Esophagus muscularis mucosa (tissue), 4 donors: ENCODE measurements at places on chromosomes 2 and 18.

DNA sequence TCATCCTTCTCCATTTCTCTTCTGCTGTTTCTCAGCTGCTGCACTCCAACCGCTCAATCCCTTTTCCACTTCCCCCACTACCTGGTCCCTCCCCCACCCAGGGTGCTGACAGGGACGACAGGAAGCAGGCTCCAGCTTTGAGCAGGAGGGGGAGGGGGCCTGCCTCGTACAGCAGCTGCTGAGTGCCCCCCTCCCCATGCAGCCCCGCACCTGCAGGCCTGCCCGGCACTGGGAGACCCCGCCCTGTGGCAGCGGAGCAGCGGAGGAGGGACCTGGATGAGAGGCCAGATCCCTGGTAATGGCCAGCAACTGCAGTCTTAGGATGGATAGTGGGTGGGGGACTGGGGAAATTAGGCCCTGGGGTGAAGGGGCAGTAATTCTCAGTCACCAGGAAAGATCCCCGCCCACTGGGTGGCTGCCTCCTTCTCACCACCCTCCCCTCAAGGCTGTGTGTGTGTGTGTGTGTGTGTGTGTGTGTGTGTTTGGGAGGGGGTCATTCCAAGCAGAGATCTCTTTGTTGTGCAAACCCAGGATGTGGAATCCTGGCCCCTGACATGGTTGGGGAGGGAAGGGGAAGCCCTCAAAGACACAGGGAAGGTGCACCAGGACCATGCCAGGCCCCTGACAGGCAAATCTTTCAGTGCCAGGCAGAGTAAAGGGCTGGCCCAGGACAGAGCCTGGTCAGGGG lies 6.8 kb upstream of the CRYBA2 start:
- no peak for DNase-seq

DNA sequence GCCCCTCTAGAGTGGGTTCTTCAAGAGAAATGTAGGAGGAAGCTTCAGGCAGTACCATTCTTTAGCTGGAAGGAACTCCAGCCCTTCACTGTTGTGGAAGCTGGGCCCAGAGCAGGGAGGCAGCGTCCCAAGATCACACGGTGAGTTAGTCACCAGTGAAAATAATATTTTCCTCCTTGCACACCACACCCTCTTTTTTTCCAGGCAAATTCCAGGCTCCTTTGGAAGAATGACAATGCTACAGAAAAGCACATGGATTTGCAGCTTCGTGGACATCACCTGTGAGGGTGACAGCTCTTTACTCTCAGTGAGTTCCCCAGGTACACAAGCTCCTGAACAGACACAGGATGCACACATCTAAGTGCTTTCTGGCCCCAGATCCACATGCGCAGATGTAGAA lies 157.1 kb downstream of the COL6A3 start:
- no peak for DNase-seq

- DNase-seq: no peak
These were observed 55.2 kb downstream of the CCDC88A start for GRCh38 chr2:55364189-55365055.

DNA sequence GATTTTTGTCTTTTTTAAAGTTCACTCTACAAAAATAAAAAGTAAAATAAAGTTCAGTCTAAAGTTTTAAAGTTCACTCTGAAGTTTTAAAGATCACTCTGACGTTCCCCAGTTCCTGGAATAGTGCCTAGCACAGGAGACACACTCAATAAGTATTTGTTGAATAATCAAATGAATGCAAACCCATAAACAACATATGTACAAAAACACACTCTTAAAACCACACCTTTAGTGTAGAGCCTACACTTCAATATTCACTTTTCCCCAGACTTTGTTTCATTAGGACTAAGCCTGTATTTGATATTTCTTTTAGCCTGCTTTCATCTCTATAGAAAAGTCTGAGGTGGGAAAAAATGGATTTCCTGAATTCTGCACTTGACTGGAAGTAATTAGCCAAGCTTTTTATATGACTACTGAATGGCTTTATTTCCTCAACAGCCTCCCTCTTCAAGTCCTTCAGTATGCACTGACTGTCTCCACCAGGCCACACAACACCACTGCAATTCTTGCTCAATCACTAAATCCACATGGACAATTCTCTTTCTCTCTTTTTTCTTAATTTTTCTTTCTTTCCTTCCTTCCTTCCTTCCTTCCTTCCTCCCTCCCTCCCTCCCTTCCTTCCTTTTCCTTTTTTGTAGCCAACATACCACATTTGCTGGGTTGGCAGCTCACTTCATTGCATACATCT lies 104.6 kb downstream of the SS18 start:
- no peak for DNase-seq

- peak; percentile 87 for DNase-seq
These were observed 301.6 kb downstream of the SLC8A1 start for GRCh38 chr2:40150266-40150665.

- DNase-seq: no peak
These were observed 369.2 kb downstream of the GALNT13 start for GRCh38 chr2:154240921-154241379.

DNA sequence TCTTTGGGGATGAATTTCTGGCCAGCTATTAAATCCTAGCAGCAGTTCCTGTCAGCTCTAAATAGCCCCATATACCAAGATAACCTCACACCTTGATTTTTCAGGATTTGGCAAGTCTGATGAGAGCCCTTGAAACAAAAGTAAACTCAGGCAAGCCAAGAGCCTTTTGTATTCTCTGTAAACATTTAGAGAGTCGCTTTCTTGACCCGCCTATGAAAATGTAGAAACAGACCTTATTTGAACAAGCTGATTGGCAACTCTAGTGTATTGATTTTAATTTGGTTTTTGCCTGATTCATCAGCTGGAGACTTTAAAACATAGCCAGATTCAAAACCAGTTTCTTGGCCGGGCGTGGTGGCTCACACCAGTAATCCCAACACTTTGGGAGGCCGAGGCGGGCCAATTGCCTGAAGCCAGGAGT lies 43.4 kb downstream of the CABLES1 start:
- no peak for DNase-seq

- no peak for DNase-seq
These were observed at the start of gene VSNL1 for GRCh38 chr2:17540093-17540812. Gene VSNL1, plus strand, starts transcription at chr2:17540696. Its CDS starts 51,379 bp downstream, at chr2:17592075.

GRCh38 chr2:28276807-28277206 lies 115.9 kb upstream of the FOSL2 start:
- no peak for DNase-seq

DNA sequence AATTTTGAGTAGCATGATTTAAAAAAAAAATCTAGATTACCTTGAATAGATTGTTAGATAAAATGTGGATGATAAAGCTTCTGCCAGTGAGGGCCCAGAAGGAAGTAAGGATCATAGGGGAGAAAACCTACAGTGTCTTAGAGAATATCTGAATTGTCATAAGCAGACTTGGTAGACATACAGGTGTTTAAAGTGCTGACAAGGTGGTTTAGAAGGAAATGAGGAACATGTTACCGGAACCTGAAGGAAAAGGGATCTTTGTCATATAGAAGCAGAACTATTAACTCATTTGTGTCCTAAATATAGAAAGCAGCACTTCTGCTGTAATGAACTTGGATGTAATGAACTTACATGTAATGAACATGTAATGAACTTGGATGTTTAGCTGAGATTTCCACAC lies 94.9 kb upstream of the TTC27 start:
- no peak for DNase-seq

DNA sequence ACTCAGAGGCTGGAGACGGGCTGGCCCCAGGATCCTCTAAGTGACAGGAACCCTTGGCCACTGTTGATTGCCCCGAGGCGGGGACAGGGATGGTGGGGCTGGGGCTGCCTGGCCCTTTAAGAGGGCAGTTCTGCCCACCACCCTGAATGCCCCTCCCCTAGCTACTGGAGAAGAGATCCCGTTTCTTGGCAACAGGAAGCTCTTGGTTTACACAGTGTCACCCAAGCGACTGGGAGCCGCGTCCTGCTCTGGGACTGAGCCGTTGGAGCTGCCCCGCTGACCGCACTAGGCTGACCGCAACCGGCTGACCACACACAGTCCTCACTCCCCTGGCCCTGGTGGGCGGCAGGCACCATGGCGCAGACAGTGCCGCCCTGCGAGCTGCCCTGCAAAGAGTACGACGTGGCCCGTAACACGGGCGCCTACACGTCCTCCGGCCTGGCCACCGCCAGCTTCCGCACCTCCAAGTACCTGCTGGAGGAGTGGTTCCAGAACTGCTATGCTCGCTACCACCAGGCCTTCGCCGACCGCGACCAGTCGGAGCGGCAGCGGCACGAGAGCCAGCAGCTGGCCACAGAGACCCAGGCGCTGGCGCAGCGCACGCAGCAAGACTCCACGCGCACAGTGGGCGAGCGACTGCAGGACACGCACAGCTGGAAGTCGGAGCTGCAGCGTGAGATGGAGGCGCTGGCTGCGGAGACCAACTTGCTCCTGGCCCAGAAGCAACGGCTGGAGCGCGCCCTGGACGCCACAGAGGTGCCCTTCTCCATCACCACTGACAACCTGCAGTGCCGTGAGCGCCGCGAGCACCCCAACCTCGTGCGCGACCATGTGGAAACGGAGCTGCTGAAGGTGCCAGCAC lies at the start of gene TEKT4:
Gene TEKT4 (plus strand): TSS at position 205 of the 862 bp plus-strand sequence. CDS start 150 bp downstream, at position 355.
- DNase-seq: no peak

GRCh38 chr18:44627280-44627679 lies 53.4 kb upstream of the SETBP1 start:
- DNase-seq: no peak

DNA sequence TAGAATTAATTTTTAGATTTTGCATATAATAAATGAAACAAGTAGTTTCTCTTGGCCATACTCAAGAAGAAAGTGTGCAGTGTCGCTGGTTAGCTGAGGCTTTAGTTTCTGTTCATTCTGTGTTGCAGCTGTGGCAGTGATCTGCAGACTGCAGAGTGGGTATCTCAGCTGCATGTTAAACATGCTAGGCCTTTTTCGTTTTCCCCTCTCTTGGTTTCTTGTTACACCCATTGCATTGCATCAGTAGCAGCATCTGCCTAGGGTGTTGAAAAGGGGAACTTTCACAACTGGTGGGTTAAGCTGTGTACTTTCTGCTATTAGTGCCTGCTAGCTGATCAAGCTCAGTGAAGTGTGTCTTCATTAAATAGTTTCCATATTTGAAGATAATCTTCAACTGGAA lies 51.3 kb downstream of the ACSL3 start:
- no peak for DNase-seq

- no peak for DNase-seq
These were observed 69.8 kb upstream of the TCF4 start for GRCh38 chr18:55657572-55658331.

GRCh38 chr2:224819075-224819474 lies 102.9 kb upstream of the CCDC195 start:
- no peak for DNase-seq

DNA sequence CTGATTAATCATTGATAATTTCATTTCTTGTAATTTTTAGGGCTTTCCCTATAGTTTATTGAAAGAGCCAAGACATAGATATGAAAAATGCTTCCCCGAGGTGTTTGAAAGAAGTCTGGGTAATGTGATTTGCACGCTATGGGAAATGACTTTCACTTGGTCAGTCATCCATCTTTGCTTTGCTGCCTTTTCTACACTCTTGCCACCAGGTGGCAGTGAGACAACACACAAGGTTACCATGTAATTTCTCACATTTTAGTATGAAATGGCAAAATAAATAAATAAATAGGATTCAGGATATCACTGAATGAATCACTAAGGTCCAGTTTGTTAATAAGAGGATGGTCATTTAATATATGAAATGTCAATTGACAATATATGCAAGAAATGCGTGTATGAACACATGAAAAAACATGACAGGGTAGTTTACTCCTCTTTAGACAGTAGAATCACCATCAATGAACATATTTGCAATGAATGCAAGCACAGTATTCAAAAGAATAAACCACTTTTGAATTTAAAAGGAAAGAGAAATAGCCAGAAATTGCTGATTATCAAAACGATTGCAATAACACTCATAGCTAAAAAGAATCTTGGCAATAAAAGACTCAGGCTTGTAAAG lies 52.2 kb upstream of the KCNH7 start:
- no peak for DNase-seq

DNA sequence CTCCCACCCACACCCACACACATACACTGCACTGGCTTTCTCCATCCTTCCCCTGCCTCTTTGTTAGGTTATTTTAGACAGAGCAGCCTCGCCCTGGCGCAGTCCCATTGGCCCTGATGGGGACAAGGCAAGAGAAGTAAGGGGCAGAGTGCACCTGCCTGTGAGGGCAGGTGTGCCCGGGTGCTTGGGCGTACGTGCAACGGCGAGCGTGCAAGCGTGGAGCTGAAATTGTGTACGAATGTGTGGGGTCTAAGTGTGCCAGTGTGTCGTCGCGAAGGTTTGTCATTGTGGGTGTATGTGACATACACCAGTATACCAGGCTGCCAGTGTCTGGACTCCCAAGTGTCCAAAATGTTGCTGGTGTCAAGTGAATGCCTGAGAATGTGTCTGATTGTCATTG lies 544 bp downstream of the LRATD1 start:
- DNase-seq: no peak

DNA sequence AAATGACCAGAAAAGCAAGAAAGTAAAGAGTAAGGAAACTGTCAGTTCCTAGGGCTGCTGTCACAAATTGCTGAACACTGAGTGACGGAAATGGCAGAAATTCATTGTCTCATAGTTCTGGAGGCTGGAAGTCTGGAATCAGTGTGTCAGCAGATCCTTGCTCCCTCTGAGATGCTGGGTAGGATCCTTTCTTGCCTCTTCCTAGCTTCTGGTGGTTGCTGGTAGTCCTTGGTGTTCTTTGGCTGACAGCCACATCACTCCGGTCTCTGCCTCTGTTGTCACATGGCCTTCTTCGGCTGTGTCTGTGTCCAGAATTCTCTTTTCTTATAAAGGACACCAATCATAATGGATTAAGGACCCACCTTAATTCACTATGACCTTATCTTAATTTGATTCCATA lies 21.9 kb downstream of the PLEKHB2 start:
- DNase-seq: no peak

DNA sequence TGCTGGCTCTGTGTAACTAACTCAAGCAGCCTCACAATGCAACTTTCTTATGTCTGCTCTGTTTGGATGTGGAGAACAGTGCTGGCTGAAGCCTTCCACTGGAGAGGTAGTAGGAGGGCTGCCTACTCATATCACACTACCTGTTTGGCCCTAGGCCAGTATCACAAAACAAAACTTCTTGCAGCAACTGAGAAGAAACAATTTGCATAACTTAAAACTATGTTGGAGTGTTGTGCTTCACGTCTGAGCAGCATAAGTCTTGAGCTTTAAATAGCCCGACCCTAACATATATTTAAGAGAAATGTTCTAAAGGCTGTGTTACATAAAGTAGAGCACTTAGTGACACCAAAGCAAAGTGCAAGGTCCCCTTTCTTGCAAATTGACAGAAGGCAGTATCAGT lies 204.9 kb upstream of the ACVR2A start:
- DNase-seq: no peak

DNA sequence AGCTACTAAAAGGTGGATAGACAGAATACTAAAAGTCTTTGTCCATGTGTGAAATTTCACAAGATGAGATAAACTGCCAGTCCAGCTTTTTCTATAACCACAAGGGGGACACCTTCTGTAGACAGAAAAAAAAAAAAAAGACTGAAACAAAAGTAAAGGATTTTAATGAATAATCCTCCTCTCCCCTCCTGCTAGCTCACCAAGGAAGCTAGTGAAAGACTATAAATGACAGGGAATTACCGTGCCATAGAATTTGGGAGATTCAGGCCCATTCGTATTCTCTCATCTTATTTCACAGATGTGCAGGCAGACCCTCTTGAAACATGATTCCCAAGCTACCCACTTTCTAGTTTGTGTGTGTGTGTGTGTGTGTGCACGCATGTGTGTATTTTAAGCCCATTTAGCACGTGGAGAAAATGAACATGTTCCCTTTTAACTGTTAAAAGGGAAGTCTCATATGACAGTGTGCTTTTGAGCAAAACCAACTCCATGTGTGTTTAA lies 36.3 kb upstream of the SLC8A1 start:
- no peak for DNase-seq

GRCh38 chr2:127023504-127023903 lies 83.5 kb downstream of the BIN1 start:
- DNase-seq: peak; percentile 55
